NCI-H446 treated with DMSO at 0.1 percent for 48 hours (cell line): ENCODE measurements at places on chromosomes 2 and 18.

DNA sequence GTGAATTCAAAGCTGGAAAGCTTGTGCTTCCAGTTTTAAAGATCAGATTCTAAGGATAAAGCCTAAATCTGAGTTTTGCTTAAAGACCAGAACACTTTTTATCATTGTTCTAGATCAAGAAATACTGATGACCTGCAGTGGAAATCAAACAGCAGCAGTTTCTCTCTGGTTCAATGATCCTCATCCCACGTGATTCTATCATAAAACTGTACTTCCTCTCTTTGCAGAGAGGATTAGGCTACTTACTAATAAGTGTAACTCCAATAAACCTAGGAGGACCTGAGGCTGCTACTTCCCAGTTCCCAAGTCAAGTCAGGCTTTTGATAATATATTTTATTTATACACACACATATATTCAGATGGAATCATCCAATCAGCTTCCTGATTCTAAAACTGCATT, 81.9 kb downstream of the TCF4 start:
- no peak for DNase-seq

DNA sequence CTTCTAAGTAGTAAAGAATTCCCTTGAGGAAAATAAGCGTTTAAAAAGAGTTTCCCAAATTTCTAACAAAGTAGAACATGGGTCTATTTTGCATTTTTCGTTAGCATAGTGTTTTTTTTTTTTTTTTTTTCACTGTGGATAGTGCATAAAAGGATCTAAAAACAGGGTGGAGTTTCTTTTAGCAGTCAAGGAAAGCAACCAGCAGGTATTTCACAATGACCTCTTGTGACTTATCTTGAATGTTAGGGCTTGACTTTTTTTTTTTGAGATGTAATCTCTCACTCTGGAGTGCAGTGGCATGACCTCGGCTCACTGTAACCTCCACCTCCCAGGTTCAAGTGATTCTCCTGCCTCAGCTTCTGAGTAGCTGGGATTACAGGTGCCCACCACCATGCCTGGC, 14.9 kb upstream of the DGKD start:
- DNase-seq, result no peak

DNA sequence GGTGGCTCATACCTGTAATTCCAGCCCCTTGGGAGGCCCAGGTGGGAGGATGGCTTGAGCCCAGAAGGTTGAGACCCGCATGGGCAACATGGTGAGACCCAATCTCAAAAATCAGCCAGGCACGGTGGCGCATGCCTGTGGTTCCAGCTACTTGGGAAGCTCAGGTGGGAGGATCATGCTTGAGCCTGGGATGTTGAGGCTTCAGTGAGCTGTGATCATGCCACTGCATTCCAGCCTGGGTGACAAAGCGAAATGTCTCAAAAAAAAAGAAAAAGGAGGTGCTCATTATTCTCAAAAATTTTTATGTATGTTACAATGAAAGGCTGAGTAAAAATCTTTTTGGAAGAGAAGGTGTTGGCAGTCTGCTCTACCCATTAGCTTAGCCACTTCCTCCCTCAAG, 106.8 kb downstream of the TSN start:
- DNase-seq, result no peak

DNA sequence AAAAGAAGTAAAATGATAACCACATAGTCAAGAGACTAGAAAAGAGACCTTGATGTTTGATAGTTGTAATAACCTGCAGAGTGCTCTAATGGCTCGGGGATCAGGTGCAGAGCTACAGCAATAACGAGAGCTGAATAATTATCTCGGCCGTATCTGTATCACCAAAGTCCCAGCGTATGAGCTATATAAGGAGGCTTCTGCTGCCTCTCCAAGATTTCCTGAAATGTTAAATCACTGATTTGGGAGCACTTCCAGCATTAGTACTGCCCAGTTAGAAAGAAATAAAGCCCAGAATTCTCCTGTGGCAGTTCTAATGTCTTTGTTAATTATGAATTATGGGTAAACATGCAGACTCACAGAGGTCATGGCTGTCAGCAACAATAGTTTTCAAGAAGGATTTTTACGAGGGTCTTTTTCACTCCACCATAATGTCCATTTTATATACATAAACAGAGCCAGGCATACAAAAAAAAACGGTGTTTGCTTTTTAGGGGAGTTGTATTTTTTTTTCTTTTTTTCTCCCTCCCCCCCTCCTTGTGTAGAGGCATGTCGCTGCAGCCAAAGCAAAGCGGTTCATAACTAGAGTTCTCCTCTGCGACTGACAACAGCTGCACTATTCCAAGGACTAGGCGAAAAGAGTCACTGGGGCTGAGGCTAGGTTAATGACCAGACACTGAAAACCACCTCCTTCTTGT, 168.3 kb upstream of the VRK2 start:
- peak; percentile 79 for DNase-seq

- no peak for DNase-seq
Observed at GRCh38 chr2:241033994-241034393, 35.6 kb downstream of the SNED1 start.

GRCh38 chr2:6945821-6946220, 28.6 kb downstream of the RNF144A start:
- DNase-seq, result no peak

GRCh38 chr2:100106460-100106859, 35.9 kb downstream of the AFF3 start:
- no peak for DNase-seq

GRCh38 chr2:27096748-27097297, 10.3 kb downstream of the KHK start:
- no peak for DNase-seq

DNA sequence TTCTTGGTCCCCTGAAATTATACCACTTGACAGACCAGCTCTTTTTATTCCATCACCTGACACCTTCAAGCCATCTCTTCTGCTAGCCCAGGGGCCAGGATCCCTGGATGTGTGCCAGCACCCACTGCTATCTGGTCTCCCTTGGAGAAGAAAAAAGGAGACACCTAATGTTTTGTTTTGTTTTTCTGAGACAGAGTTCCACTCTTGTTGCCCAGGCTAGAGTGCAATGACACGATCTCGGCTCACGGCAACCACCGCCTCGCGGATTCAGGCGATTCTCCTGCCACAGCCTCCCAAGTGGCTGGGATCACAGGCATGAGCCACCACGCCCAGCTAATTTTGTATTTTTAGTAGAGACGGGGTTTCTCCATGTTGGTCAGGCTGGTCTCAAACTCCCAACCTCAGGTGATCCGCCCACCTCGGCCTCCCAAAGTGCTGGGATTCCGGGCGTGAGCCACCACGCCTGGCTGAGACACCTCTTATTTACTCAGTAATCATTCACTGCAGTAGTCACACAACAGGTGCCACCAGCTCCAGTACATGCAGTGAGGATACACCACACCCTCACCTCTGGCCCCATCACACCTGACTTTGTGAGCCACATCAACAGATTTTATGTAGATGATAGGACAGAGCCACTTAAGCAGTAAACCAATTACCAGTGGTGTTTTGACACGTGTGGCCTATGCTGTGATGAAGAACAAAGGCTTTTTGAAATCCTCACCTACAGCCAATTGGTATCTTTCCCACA, 42.8 kb upstream of the PCBP1 start:
- DNase-seq, result no peak

DNA sequence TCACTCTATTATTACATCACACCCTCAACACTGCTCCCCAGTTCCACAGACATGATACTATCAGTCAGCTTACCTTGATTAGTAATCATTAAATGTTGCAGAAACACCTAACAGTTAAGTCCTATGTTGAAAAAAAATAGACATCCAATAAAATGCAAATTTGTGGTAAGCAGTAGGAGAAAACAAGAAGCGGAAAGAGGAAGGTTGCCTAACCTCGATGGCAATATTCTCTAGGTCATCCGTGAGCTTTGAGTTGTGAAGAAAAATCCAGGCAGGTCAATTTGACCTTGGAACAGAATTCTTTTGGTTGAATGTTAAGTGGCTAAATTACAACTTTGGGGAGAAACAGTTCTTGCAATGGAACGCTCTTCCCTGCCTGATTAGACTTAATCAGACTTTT, 264.4 kb downstream of the AFF3 start:
- DNase-seq, result no peak

GRCh38 chr18:60145776-60146175, 226.8 kb downstream of the MC4R start:
- no peak for DNase-seq

DNA sequence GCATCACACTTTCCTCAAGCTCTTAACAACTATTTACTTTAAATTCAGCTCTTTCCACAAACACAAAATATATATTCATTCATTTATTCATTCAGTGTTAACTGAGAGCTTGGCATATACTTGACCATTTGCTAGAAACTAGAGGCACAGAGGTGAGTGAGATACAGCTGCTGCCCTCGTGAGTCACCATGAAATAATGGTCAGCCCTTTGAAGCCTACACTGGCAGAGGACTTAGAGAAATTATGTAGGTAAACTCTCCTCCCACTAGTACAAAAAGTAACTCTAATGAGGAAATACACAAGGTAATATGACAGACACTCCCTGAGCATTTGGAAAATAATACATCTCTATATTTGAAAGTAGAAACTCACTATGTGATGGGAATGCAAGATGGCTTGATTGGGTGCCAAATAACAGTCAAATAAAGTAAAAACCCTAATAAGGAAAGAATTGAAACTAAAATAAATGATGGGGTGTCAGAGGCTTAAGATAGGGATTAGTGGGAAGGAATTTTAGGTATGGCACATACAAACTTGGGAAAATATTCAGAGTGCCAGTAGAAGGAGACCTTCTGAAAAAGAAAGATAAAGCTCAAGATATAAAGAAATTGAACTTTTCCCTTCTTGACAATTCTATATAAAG, 61.1 kb downstream of the ANTXR1 start:
- DNase-seq, result no peak

DNA sequence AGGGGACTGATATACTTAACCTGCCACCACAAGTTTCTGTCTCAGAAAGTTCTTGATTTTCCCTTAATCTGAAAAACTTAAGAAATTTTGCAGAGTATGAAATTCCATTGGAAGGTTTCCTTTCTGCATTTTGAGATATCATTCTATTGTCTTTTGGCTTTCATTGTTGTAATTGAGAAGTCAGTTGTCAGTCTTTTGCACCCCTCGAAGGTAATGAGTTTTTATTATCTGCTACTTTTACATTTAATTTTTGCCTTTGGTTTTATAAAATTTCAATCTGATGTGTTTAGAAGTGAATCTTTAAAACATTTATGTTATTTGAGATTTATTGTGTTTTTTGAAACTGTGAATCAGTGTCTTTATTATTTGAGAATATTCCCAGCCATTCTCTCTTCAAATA, 4.8 kb upstream of the IL36A start:
- DNase-seq, result no peak

DNA sequence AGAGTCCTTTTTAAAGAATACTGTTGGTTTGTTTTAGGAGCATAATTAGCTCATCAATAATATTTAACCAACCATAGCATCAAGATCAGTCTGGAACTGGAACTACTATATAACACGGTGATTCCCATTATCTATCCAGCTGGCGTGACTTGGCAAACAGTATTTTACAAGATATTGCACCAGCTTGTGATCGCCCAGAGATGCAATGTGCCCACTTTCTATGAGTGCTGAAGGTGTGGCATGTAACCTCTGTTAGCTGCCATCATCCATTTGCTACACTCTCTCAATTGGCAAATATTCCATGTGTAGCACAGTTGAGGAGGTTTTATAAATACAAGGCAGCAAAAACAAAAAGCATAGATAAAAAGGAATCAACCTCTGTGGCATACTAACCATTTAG, 64.9 kb downstream of the FIGN start:
- DNase-seq, result peak; percentile 31

- no peak for DNase-seq
Observed at GRCh38 chr2:126496493-126496892, 159.5 kb upstream of the GYPC start.

GRCh38 chr2:39511605-39512433, 74.7 kb upstream of the MAP4K3 start:
- DNase-seq, result no peak

GRCh38 chr2:114261366-114261765, 181.1 kb upstream of the DPP10 start:
- DNase-seq, result no peak

DNA sequence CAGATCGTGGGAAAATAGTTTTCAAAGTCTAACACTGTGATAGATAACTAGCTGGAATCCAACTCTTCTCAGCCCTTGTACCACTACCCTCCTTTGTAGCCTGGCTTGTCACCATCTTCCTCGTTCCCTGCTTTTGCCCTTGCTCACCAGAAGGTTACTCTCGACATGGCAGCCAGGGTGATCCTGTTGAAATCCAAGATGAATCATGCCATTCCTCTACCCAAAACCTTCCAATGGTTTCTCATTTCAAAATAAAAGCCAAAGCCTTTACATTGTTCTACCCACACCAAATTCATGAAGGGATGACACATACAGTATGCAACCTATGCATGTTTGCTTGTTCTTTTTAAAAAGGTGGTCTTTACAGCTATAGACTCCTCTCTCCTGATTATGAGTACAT, 45.7 kb downstream of the STAT4 start:
- DNase-seq, result no peak

DNA sequence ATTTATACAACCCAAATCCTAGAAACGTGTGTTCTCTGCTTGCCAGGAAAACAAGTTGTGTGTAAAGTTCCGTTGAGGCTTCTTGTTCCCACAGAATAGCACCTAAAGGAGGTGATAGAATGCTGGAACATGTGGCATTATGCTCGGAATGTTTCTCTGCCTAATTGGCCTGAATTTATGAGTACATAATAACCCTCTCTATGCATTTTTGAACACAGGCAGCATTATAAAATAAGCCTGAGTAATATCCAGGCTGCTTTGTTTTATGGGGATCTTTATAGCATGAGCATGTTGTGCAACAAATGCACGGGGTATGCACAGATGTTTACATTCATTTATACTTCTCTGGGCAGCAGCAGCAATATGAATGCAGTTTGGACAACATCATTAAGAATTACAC, 385.7 kb downstream of the MBD2 start:
- no peak for DNase-seq

DNA sequence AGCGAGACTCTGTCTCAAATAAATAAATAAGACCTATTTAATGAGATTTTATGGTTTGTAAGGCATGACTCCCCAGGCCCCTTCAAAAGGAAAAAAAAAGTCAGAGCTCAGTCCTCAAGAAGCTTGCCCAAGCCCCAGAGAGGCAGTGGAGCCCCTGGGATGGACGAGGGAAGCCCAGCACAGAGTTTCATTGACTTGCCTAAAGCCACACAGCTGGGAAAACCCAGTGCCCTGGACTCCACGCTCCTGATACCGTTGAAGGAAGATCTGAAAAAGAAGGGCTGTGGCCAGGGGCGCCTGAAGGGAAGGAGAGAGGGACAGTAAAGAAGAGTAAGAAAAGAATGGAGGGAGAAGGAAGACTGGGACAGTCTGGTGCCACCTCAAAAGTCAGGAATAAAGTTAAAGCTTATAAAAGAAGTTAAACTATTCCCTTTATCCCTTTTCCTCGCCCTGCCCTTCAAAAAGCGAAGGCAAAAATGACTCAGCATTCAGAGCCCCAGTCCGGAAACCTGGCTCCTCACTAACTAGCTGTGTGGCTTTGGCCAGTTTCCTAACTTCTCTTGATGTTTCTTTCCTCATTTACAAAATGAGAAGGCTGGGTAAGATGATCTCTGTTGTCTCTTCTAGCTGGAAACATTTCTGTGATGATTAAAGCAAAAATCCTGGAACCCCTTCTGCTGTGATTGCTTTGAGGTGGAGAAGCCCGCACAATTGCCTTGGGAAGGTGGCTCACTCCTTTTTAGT, 46.7 kb downstream of the LYPD1 start:
- no peak for DNase-seq

- no peak for DNase-seq
Observed at GRCh38 chr2:137775529-137775928, 188.7 kb upstream of the HNMT start.
